ENCODE measurements at places on chromosomes 1 and 21.

DNA sequence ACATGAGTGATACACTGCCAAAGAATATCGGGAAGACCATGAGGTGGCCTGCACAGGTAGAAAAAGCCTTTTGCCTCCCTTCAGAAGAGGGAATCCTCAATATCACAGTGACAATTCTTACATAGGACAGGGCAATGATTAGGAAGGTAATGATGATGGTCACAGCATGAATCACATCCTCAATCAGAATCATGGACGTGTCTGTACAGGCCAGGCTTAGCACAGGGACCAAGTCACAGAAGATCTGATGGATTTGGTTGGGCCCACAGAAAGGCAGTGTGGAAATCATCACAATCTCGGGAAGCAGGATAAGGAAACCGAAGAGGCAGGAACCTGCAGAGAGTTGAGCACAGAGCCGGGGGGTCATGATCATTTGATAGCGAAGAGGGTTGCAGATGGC, 3.2 kb downstream of the OR6K3 start:
- DNase-seq: no peak

GRCh38 chr1:80533093-80533492, 1267.6 kb upstream of the ADGRL2 start:
- no peak for DNase-seq

DNA sequence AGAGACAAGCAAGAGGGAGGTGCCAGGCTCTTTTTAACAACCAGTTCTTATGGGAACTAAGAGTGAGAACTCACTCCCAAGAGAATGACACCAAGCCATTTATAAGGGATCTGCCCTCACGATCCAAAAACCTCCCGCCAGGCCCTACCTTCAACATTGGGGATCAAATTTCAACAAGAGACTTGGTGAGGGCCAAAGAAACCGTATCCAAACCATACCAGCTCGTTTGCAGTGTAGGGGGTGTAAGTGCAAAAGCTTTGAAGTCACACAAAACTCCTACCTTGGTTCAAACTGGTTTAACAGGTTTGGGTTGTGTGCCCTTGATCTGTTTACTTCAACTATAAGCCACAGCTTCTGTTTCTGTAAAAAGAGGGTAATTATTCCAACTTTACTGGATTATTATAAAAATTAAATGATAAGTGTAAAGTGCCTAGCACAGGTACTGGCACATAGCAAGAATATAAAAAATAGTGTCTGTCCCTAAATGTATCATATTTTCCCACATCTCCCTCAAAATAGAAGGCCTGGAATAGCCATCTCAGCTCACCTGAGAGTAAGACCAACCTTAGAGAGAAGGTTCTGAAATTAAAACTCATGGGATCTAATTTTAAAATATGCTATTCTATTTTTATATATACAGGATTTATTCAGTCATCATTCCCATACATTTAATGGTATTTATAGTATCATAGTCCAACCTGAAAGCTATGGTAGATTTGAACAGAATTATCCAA, 7.0 kb upstream of the USP25 start:
- DNase-seq: no peak

DNA sequence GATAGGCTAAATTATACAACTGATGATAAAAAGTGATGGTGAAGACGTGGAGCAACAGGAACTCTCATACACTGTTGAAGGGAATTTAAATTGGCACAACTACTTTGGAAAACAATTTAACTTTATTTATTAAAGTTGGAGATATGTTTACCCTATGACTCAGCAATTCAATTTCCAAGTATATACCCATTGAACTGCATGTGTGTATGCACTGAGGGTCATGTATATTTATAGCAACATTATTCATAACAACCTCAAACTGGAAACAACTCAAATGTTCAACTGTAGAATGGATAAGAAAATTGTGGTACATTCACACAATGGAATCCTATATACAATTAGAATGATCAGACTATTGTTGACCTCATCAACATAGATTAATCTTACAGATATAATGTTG, 16.5 kb upstream of the BCAS2 start:
- no peak for DNase-seq

GRCh38 chr1:71364236-71364635, 283.4 kb upstream of the ZRANB2 start:
- no peak for DNase-seq

DNA sequence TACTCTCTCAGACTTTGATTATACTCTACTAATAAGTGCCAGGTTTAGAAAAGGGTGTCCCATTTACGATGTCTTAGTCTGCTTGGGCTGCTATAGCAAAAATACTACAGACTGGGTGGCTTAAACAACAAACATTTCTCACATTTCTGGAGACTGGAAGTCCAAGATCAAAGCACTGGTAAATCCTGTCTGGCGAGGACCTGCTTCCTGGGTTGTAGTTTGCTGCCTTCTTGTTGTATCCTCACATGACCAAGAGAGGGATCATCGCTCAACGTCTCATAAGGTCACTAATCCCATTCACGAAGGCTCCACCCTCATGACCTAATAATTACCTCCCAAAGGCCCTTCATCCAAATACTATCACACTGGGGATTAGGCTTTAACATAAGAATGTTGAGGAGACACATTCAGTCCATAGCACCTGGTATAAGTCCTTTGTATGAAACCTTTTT, 12.0 kb downstream of the PRDX6 start:
- no peak for DNase-seq
